ENCODE measurements at places on chromosomes 4 and X.

- DNase-seq = no peak
These were observed 5.9 kb upstream of the FAM184B start for GRCh38 chr4:17787315-17787714.

DNA sequence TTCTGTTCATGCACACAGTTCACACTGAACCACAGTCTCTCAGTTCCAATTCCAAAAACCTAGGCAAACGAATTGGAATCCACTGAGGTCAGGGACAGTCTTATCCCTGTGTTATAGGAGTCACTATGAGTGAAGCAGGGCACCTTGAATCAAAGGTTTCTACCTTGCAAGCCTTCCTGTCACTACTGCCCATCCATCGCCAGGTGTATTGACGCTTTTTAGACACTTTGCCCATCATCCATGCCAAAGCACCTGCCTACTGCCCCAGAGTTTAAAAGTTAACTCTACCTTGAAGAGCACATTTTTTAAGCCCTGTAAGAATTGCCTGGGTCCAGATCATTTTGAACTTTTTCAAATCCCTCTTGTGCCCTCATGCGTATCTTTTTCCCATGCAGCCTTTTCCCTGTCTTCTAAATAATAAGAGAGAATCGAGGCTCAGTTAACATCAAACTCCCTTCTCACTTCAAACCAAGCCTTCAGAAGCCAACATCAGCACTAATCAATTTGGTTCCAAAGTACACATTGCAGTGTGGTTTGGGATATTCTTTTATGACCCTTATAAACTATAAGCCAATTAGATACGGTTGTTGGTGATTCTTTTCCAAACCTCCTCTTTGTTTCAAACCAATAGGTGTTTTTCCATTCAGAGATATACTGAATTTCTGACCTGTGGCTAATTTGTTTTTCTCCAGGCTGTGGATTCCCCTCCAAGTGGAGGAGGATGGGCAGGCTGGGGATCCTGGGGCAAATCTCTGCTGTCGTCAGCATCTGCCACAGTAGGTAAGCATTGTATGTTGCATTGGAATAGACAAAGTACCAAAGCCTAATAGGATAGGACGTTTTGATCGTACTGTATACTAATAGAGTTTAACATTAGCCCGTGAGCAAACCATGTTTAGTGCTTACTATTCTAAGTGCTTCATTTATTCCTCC is 23.7 kb downstream of the FAM114A1 start:
- no peak for DNase-seq

DNA sequence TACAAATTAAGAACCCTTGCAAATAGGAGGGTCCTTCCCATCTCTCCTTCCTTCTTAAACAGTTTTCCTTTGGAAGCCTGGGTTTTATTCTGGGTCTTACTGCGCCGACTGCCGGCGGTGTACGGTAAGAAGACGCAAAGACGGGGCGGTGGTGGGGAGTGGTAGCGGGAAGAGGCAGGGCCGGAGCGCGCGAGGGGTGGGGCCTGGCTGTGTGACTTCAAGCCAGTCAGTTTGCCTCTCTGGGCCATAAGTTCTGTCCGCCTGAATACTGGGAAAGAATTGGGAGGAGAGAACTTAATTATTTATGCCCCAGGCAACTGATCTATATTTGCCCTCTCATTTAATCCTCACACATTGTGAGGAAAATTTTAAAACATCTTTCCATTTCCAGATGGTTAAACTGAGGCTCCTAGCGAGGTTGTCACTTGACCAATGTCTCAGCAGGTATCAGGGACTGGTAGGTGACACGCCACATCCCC is 726 bp upstream of the KANTR start:
- peak; percentile 73 for DNase-seq

DNA sequence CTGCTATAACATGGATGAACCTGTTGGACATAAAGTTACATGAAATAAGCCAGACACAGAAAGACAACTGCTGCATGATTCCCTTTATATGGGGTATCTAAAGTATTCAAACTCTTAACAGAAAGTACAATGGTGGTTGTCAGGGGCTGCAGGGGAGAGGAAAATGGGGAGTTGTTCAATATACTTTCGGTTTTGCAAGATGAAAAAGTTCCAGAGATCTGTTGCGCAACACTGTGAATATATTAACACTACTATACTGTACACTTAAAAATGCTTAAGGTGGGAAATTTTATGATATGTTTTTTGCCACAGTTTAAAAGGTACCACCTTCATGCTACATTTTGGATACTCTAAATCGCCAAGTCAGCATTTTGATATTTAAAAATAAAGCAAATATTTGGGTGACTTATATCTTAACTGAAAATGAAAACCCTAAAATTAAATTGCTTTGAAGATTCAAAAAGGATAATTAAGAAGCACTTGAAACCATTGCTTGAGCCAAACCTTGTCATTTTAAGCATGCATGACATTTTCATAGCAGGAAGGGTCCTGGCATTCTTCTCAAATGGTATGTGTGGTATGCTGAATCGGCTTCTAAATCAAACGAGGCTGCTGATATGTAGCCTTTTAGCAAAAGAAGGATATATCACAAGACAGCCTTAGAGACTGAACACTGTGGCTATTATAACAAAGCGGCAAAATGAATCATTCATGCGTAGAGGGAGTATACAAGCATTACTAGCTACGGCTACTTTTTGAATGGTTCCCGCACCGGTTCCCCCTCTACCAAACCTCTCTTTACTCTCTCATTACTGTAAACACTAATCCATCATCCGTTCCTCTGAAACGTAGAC is 607.1 kb upstream of the DIPK2B start:
- DNase-seq = no peak

DNA sequence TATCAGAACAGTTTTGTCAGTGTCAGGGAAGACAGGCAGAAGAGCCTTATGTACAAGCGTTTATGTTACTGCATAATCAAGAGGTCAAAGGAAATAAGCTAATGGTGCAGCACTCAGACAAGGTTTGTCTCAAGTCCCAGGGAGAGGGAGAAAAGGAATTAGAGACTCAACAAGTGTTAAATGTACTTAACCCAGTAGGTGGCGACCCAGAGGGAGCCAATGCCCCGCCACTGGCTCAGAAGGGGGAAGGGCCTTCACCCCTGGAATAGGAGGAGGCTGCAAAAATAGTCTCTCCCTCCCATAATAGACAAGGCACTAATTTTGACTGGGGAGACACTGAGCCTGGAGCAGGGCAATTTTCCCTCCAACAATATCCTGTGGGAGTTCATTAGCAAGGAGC is 14.1 kb upstream of the PAPSS1 start:
- DNase-seq = no peak

GRCh38 chr4:3877868-3878267 is 111.7 kb downstream of the ADRA2C start:
- no peak for DNase-seq

GRCh38 chr4:181770971-181771370 is 472.2 kb upstream of the TENM3 start:
- no peak for DNase-seq

- DNase-seq = no peak
These were observed 4.0 kb downstream of the JAKMIP1 start for GRCh38 chr4:6196324-6196723.

- DNase-seq = peak; percentile 22
These were observed 12.3 kb upstream of the XPNPEP2 start for GRCh38 chrX:129726307-129727111.

DNA sequence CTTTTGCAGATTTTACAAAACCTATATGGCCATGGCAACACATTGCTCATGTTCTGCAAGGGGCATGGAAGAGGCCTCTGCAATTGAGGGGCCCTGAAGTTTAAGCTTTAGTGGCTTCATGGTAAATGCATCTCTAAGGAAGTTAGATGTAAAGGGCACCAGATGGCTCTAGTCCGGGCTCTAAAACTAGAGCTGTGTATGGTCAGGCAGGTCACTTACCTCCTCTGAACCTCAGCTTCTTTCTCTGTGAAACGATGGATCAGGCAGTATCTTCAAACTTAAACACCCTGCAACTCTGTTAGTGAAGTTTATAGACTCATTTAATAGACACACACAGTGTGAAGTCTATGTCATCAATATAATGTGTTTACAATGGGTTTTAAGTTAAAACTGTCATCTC is 10.0 kb downstream of the MAGEB17 start:
- DNase-seq = no peak

- DNase-seq = no peak
These were observed 273.2 kb downstream of the IL15 start for GRCh38 chr4:141909541-141909940.

DNA sequence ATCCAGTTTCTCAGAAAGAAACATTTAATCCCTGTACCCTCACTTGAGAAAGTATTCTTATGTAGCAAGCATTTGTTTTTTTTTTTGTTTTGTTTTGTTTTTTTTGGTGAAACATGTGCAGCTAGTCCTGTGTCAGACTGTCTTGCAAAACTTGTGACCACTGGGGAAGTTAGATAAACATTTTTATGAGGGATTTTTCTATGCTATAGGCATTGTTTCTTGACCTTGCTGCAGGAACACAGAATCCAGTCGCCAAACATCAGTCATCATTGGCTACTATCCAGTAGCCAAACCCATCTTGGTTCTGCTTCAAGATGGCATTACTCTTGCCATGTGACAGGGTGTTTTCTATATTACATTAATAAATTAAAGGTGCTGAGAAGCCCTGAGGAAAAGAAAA is 7.7 kb upstream of the MAPK10 start:
- DNase-seq = no peak

GRCh38 chrX:7054219-7055216 is 93.0 kb upstream of the STS start:
- DNase-seq = no peak

GRCh38 chr4:110611968-110612447 is 10.9 kb downstream of the PITX2 start:
- no peak for DNase-seq

DNA sequence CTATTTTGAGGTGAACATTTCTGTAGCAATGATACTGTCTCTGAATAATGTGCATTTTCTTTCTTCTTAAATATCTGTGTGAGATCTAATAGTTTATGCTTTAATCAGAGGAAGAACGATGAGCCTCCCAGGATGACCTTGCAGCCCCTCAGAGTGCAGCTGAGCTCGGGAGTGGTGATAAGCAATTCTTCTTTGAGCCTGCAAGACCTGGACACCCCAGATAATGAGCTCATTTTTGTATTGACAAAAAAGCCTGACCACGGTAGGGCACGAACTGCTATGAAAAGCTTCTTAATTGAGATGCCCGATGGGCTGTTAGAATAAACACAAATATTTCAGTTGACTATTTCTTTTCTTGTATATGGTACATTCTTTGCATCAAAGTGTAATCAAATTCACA is 105.0 kb upstream of the ANXA3 start:
- DNase-seq = no peak

GRCh38 chrX:131262200-131262599 is 26.9 kb downstream of the IGSF1 start:
- no peak for DNase-seq

DNA sequence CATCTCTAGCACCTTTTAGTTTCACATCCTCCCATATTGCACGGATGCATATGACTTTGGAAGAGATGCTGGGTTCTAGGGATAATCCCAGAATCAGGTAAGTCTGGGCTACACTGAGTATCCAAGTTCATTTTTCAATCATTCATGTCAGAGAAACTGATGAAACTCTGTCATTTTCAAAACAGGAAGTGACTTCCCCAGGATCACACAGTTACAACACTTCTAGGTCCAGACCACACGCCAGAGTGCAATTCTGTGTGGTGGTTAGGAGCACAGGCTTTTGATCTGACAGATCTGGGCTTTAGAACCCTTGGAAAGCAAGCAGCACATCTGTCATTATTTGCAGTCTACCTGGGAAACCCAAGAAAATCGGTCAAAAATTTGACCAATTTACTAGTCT is 52.1 kb upstream of the CDKN2AIP start:
- no peak for DNase-seq

DNA sequence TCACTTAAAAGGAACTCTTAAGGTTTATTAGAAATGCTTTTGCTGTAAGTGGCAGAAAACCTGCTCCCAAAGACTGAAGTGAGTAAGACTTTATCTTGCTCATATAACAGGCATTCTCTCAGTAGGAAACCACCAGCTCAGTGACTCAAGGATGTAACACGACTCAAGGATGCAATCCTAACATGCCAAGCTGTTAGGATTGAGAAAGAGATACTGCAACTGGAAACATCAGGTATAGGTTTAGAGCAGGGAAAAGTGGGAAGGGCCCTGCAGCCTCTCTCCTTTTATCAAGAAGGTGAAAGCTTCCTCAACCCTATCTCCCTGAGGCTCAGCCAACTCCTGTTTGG is 11.9 kb upstream of the SLC9A7 start:
- no peak for DNase-seq

DNA sequence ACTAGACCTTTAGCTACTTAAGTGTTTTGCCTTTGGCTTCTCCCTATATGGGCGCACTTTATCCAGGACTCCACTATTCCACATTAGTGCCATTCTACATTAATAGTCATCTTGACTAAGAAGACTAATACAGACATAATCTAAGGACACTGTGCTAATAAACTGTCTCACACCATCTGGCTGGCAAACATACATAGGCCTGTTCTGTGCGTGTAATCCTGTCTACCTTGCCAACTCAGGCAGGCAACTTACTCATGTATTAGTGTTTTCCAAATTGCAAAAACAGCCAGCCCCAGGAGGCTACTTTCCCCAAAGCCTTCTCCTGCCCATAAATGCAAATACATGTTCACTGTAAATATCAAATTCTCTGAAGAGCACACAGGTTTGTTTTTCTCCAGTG is 587.3 kb downstream of the TMA16 start:
- no peak for DNase-seq

- peak; percentile 15 for DNase-seq
These were observed 18.6 kb downstream of the TRIM2 start for GRCh38 chr4:153222707-153223426.

GRCh38 chrX:82692991-82693390 is 815.1 kb upstream of the POU3F4 start:
- DNase-seq = no peak

- peak; percentile 83 for DNase-seq
These were observed at the start of gene TBC1D19 for GRCh38 chr4:26583865-26584652. Gene TBC1D19 (plus strand): TSS chr4:26584084. CDS start chr4:26584194, 110 bp downstream.

Data from stimulated activated CD4-positive, alpha-beta T cell treated with anti-CD3 and anti-CD28 coated beads, Interleukin-12 subunit alpha, Interleukin-12 subunit beta, amount 100 ng/mL, for 4 hours (primary cell).